Femur (tissue), 1 donor: ENCODE measurements at places on chromosomes 1 and 21.
A peak's percentile ranks its signal among the peaks of the same experiment; 100 is the strongest.

DNA sequence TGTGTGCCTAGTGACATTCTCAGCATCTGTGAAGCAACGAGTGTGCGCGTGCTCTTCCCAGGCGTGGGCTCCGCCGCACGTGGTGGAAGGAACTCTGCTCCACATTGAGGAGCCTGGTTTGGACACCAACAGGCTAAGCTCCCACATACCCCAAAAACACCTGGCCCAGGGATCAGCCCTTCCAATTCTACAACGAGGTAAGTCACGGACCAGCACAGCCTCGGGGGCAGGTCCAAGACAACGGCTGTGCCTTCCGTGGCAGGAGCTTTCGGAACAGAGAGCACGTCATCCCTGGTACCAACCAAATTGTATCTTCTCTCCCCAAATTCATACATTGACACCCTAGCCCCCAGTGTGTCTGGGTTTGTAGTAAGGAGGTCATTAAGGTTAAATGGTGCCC lies 27.2 kb upstream of the PDE9A start:
- DNase-seq = no peak

- no peak for DNase-seq
These were observed 4.8 kb downstream of the PLA2G5 start for GRCh38 chr1:20074725-20075171.

- peak; percentile 53 for DNase-seq
These were observed at the start of the genes PLA2G2C and UBXN10 for GRCh38 chr1:20185834-20186782. Gene PLA2G2C, minus strand, starts transcription at chr1:20186518. Its CDS starts 9,155 bp downstream, at chr1:20177363. Gene UBXN10, plus strand, starts transcription at chr1:20186096. Its CDS starts 4,466 bp downstream, at chr1:20190562.

DNA sequence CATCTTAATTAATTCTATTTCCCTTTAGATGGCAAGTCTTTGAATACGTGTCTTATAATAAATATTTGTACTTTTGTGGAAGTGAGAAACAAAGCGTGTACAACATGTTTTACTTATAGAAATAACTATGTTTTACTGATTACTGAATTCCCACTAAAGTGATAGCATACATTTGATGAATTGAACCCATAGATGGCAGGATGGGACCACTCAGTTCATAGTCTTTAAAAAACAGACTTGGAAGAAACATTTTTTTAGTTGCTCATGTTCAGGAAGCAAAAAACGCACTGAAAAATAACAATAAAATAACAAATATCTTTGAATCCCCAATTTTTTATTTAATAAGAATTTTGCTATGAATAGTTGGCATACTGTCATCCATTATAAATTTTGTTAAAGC lies 507.1 kb upstream of the ZRANB2 start:
- DNase-seq = no peak

DNA sequence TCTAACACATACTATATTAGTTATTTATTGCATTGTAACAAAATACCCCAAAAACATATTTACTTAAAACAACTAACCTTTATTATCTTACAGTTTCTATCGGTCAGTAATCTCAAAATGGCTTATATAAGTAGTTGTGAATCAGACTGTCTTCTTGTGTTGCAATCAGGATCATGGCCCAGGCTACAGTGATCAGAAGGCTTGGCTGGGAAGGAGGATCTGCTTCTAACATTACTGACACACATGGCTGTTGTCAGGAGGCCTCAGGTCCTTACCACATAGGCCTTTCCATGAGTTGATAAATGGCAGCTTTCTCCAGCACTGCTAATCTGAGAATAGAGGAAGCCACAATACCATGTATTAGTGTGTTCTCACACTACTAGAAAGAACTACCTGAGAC lies 33.7 kb downstream of the CFH start:
- DNase-seq = no peak
